ENCODE measurements at places on chromosomes 4 and X. TPM values are rescaled to one million over a fixed set of nuclear protein-coding genes. Genes with fewer than 3 reads are reported as not detected.

Gene CT45A1
- not detected for total RNA-seq

Gene CETN2
- 46.2 TPM for total RNA-seq

Gene UGT2A1
- not detected for total RNA-seq

Gene ENPEP
- 0.32 TPM for total RNA-seq

Gene FRAS1
- 1.3 TPM for total RNA-seq

Gene XAGE1A
- not detected for total RNA-seq

Gene ANK2
- 23.2 TPM for total RNA-seq

Gene CDK16
- 81.6 TPM for total RNA-seq

Gene GPRASP3
- total RNA-seq = 4.8 TPM

Gene SPANXN2
- not detected for total RNA-seq

Gene METTL14
- 23.5 TPM for total RNA-seq

Gene ATP6AP1
- 91.8 TPM for total RNA-seq

Gene NUDT9
- 10.3 TPM for total RNA-seq

Gene PDZD4
- 0.32 TPM for total RNA-seq

Measured in fibroblast of villous mesenchyme (primary cell).